ENCODE measurements at places on chromosomes 1 and 21. TPM values are rescaled to one million over a fixed set of nuclear protein-coding genes. Genes with fewer than 3 reads are reported as not detected.
A peak's percentile ranks its signal among the peaks of the same experiment; 100 is the strongest.

The CLEC20A gene
- not detected for total RNA-seq

GRCh38 chr21:38358666-38359065 lies 101.9 kb downstream of the KCNJ15 start:
- peaks cover 9% of the 10 kb centered on the region for H3K4me1 ChIP-seq
- H3K4me3 ChIP-seq: no peak overlapping the region
- H3K36me3 ChIP-seq: peaks cover 5% of the 10 kb centered on the region
- no peak overlapping the region for H3K27ac ChIP-seq
- H3K27me3 ChIP-seq: peaks cover 56% of the 10 kb centered on the region

GRCh38 chr21:45415188-45415942 lies 10.4 kb downstream of the COL18A1 start:
- no peak overlapping the region for H3K4me3 ChIP-seq

The C1QA gene
- total RNA-seq: not detected

The MSH4 gene
- total RNA-seq: 0.27 TPM

- peak overlapping the region; percentile 72 for H3K27ac ChIP-seq
- H3K27me3 ChIP-seq: no peaks in the 10 kb centered on the region
- peak overlapping the region; percentile 90 for H3K4me3 ChIP-seq
- H3K36me3 ChIP-seq: peaks cover 8% of the 10 kb centered on the region
- no peak for DNase-seq
Observed at GRCh38 chr21:46229133-46229922, 754 bp upstream of the LSS start.

GRCh38 chr1:16719571-16720350 lies 20.6 kb upstream of the RNU1-4 start:
- peaks cover 31% of the 10 kb centered on the region for H3K27me3 ChIP-seq
- no peaks in the 10 kb centered on the region for H3K36me3 ChIP-seq
- H3K4me3 ChIP-seq: no peak overlapping the region
- no peak for DNase-seq
- H3K4me1 ChIP-seq: no peaks in the 10 kb centered on the region
- no peak overlapping the region for H3K27ac ChIP-seq

DNA sequence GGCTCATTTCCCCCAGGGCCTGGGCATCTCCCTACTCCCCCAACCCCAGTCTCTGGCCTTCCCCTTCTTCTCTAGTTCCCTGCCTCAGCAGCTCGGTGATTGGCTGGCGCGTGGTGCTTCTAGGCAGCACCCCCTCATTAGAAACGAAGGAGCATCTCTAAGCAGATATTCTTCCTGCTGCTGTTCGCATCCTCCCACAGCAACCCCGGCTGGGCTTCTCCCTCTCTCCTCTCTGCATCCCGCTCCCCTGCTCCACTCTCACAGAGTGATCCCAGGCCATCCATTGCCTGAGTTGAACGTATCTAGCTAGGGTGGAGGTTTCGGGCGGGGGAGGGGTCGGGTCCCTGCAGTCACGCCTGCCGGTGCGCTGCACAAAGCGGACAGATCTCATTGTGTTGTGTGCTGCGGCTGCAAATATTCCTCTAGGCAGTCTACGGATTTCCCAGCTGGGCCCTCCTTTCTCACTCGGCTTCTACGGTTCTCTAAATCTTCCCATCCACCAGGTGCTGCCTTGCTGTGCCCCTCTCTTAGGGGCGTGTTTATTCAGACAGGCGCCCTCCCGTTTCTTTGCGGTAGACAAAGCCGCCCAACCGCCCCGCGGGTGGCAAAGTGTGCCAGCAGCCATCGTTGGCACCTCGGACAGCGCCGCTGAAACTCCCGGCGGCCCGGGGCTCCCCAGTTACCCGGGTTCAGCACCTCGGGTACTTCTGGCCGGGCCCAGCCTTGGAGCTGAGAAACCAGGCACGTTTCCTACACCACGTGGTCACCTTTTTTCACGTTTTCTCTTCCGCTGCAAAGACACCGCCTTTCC lies 2.2 kb downstream of the CACNA1E start:
- H3K36me3 ChIP-seq: peaks cover 5% of the 10 kb centered on the region
- peak overlapping the region; percentile 78 for H3K4me3 ChIP-seq
- H3K4me1 ChIP-seq: peaks cover 20% of the 10 kb centered on the region
- DNase-seq: no peak

DNA sequence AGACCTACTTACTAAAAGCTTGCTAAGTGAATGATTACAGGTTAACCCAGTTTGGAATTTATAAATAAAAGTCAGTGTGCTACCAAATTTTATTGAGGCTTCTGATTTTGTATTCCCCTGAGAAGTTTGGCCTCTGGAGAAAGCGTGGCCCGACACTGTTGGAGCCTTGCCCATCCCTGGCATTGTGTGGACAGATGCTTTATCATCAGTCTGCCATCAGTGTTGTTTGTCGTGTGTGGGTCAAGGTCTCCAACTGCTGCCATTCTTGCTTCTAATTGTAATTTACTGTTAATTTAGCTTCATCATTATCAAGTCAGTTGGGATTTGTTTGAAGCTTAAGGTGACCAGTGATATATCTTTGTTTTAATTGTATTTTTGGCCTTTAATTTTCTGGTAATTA lies 62.0 kb upstream of the LPGAT1 start:
- H3K27ac ChIP-seq: no peak overlapping the region
- no peak for DNase-seq
- peaks cover 3% of the 10 kb centered on the region for H3K36me3 ChIP-seq
- H3K4me1 ChIP-seq: peaks cover 11% of the 10 kb centered on the region
- H3K4me3 ChIP-seq: no peak overlapping the region
- peaks cover 7% of the 10 kb centered on the region for H3K27me3 ChIP-seq

GRCh38 chr1:47755101-47755990 lies 241.8 kb downstream of the TRABD2B start:
- DNase-seq: peak; percentile 18
- H3K4me3 ChIP-seq: no peak overlapping the region
- no peak overlapping the region for H3K27ac ChIP-seq
- peaks cover 10% of the 10 kb centered on the region for H3K36me3 ChIP-seq

GRCh38 chr1:64956733-64957441 lies 9.5 kb downstream of the JAK1 start:
- H3K27ac ChIP-seq: no peak overlapping the region
- DNase-seq: no peak
- H3K36me3 ChIP-seq: no peaks in the 10 kb centered on the region
- peaks cover 47% of the 10 kb centered on the region for H3K4me1 ChIP-seq

GRCh38 chr1:223674119-223674890 lies 8.8 kb upstream of the CAPN8 start:
- no peak overlapping the region for H3K27ac ChIP-seq
- DNase-seq: no peak
- no peak overlapping the region for H3K4me3 ChIP-seq
- peaks cover 2% of the 10 kb centered on the region for H3K4me1 ChIP-seq
- peaks cover 5% of the 10 kb centered on the region for H3K36me3 ChIP-seq

GRCh38 chr1:38918568-38918967 lies 23.1 kb downstream of the RHBDL2 start:
- H3K4me3 ChIP-seq: no peak overlapping the region
- DNase-seq: no peak
- peaks cover 4% of the 10 kb centered on the region for H3K4me1 ChIP-seq

- peaks cover 51% of the 10 kb centered on the region for H3K27me3 ChIP-seq
- no peak for DNase-seq
- peak overlapping the region; percentile 74 for H3K27ac ChIP-seq
- H3K4me1 ChIP-seq: peaks cover 10% of the 10 kb centered on the region
- H3K36me3 ChIP-seq: peaks cover 16% of the 10 kb centered on the region
Observed at GRCh38 chr21:45403825-45404729, 888 bp upstream of the COL18A1 start.
